ENCODE measurements at places on chromosomes 13 and 19.

DNA sequence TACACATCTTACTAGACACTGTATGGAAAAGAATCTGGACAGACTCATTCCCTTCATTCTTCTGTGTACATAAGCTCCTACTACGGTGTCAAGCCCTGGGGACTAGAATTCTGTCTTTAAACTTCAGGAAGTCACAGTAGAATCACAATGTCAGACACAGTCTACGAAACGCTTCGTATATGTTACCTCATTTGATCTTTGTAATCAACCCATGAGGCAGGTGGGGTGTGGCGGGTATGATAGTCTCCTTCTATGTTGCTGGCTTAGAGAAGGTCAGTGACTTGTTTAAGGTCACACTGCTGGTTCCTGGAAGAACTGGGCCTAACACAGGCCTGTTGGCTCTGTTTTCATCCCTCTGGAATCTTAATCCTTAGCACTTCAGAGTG is 32.2 kb upstream of the TPT1 start:
- no peak for DNase-seq

GRCh38 chr13:48496271-48497161 is 36.4 kb downstream of the RCBTB2 start:
- no peak for DNase-seq

DNA sequence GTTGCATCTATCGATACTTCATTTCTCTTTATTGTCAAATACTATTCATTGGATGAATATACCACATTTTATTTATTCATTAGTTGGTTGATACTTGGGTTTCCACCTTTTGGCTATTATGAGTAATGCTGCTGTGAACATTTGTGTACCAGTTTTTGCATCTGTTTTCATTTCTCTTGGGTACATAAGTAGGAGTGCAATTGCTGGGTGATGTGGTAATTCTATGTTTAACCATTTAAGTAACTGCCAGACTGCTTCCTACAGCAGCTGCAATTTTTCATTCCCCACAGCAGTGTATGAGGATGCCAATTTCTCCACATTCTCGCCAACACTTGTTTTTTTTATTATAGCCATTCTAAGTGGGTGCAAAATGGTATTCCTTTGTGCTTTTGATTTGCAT is 2.6 kb downstream of the KCNJ14 start:
- DNase-seq = no peak

DNA sequence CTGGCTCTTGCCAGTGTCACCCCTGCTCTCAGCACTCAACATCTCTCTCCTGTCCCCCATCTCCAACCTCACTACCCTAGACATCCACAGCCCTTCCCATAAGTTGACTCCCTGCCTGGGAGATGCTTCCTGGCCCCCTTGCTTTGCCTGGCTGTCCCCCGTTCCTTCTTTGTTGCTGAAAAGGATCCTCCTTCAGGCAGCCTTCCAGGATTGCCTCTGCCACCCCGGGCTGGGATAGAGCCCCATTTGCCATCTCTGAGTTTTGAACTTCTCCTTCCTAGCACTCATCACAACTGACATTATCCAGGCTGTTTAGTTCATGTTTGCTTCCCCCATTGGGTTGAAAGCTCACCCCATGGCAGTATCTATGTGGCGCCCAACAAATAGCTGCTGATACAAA is 20.0 kb downstream of the CPAMD8 start:
- no peak for DNase-seq

All from suppressor macrophage (primary cell).